Muscle of arm (tissue), 14 donors: ENCODE measurements at places on chromosomes 3 and 15.

GRCh38 chr3:189137416-189137815 is 34.4 kb upstream of the TPRG1 start:
- DNase-seq, result no peak

DNA sequence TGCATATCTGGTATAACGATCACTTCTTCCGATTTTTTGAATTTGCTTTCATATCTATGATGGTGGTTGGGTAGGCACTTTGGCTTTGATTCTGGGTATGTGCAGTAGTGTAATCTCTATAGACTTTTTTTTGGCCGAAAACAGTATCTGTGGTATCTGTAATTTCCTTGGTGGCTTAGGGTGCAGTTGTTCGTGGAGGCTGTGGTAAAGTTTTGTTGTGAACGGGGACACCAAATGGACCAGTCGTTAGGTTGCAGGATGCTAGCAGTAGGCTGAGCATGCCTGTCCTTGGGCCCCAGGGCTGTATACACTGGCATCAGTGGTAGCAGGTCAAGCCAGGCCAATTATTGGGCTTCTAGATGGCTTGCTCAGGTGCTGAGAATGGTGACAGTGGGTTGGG is 55.2 kb downstream of the CCDC66 start:
- no peak for DNase-seq

GRCh38 chr15:87614704-87615103 is 641.8 kb downstream of the NTRK3 start:
- DNase-seq, result no peak

DNA sequence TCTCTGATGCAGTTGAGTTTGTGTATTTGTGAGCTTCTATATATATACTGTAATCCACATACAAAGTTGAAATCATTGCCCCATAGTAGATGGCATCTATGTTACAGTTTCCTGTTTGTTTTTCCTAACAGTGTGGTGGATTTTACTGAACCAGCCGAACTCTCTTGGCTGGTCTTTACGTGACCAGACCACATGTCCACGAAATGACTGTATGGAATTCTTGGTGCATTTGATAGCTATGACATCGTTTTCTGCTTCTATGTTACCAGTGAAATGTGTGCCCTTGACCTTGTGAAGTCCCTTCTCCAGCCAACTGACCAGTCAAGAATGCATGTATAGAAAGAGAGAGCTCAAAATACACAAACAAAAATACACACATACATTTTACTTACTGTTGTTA is 1.8 kb downstream of the KCNMB2 start:
- DNase-seq, result no peak
